ENCODE measurements at places on chromosomes 1 and 21.

GRCh38 chr1:202567738-202568137, 142.5 kb downstream of the SYT2 start:
- no peak for DNase-seq

GRCh38 chr1:73029571-73029970, 747.2 kb upstream of the NEGR1 start:
- DNase-seq, result no peak

DNA sequence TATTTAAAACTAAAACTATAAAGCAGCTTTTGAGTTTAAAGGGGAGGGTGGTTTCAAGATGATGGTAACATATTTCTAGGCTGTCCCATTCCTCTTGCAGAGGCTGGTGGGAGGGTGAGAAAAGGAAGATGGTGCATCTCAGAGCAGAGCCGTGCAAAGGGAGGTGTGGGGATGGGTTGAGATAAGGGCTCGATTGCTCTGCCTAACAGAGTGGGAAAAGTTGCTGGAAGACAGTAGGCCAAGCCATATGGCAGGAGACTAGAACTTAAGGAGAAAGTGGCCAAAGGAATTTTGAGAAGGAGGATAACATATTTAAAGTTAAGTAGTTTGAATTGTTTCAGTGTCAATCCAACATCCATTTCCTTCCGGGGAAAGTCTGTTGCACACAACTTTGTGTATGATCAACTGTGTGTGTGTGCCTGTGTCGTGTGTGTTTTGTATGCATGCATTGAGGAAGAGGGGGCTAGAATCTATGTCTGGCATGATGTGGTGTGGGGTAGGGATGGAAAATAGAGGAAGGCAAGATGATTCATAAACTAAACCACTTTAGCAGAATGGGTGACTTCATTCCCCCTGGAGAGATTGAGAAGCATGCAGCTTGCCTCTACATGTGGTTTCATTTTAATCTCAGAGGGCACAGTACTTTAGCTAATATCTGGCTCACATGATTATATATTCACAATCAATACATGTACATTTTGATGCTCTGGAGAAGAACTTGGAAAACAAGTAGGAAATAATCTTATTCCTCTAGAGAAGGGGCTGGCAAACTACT, 145.0 kb upstream of the DNAH14 start:
- DNase-seq, result no peak

DNA sequence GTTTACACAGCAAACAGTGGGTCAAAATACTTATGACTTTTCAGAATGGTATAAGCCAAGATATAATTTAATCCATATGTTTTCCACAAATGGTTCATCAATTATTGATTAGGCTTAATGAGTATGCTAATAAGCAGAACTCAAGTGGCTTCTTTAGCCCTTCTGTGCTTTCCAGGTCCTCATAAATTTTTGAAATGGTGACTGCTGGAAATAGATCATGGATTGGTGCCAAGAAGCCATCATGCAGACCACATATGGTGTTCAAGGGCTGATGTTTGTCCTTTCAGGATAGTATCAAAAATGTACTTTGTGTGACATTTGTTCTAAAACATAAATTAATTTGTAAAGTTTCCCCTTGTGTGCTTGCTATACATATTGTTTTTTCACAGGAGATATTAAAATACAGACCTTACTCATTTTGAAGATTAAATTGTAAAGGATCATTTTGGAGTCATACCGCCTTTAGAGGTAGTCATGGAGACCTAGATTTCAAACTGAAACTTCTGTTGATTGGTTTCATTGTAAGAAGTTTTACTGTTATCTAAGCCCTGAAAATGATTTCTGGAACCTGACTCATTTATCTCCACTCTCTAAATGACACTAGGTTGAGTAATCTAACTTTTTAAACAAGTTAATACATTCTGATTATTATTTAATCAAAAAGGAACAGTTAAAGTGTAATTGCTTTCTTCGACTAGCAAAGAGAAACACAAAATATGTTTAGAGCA, 507.9 kb downstream of the PLA2G4A start:
- no peak for DNase-seq

- no peak for DNase-seq
These were observed 122.5 kb downstream of the ELAVL4 start for GRCh38 chr1:50231209-50231608.

DNA sequence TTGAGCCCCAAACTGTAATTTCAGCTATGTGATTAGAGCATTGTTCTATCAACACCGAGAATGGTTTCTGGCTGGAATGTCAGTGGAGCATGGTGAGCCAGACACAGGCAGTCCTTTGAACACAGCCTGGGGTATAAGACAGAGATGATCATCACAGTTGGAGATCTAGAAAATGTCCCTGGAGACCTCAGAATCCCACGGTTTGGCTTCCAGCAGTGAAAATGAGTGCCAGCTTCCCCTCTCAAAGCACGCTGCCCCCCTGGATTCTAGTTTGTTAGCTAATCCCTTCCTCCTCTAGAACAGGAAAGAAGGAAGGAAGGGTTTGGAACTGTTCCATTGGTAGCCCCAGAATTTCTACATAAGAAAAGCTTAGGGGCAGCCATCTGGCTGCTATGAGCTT, 59.9 kb upstream of the JAK1 start:
- DNase-seq, result no peak

DNA sequence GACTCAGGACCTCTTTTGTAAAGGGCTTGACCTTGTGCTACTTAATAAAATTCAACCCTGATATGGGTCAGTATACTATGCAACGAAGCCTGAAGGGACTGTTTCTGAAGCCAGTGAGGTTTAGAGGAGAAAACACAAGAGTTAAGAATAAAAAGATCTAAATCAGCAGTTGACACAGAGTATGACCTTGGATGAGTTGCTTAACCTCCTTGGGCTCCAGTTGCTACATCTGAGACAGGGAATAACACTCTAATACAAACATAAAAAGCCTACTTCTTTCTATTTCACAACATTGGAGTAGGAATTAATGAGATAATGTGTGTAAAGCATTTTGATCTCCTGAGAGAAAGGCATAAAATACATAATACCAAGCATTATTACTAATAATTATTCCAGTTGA, 882.4 kb upstream of the ADGRL2 start:
- DNase-seq, result no peak

GRCh38 chr1:152770411-152770810, 4.5 kb upstream of the LCE1F start:
- DNase-seq, result no peak

- no peak for DNase-seq
These were observed 13.6 kb upstream of the TRIM17 start for GRCh38 chr1:228430243-228430642.

Data from NK-92 treated with Interleukin-12 subunit alpha and Interleukin-12 subunit beta, amount 100 ng/mL, for 24 hours (cell line).